Putamen (tissue), 1 donor: ENCODE measurements at places on chromosomes 13 and 19.
A peak's percentile ranks its signal among the peaks of the same experiment; 100 is the strongest.

DNA sequence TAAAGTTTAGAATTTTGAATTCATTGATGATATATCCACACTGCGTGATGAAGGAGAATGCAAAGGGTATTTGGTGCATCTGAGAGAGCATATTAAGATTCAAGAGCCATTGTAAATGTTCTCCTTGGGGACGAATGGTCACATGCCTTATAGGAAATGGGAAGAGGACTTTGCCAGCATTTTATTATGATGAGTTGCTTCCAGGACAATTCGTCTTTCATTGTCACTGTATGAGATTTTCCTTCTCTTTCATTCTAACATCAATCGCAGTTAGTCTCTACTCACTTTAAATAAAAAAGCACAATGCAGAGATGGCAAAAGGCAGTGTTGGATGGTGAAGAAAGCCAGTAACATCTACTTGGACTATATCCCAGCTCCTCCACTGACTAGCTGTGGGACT is 21.4 kb downstream of the WDFY2 start:
- no peak for DNase-seq

- no peak for DNase-seq
Measured at GRCh38 chr19:9799162-9799561, 19.7 kb downstream of the FBXL12 start.

- no peak for DNase-seq
Measured at GRCh38 chr19:31110336-31110735, 238.9 kb downstream of the TSHZ3 start.

DNA sequence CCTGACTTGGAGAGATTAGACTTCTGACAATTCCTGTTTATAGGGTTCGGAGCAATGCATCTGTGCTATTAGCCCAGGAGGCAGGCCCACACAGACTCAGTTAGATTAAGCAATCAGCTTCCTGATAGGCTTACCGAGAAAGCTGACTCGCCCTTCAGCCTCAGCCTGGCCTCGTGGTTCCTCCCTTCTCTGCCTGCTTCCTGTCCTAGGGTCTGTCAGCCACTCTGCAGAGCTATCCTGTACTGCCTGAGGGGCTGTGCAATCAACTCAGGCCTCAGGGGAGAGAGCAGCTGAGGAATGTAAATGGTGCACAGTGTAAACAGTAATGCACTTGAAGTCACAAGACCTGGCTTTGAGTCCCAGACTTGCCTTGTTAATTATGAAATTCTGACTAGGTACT is 30.7 kb downstream of the HTR2A start:
- DNase-seq: no peak

GRCh38 chr13:48985756-48986155 is 10.0 kb downstream of the FNDC3A start:
- no peak for DNase-seq

DNA sequence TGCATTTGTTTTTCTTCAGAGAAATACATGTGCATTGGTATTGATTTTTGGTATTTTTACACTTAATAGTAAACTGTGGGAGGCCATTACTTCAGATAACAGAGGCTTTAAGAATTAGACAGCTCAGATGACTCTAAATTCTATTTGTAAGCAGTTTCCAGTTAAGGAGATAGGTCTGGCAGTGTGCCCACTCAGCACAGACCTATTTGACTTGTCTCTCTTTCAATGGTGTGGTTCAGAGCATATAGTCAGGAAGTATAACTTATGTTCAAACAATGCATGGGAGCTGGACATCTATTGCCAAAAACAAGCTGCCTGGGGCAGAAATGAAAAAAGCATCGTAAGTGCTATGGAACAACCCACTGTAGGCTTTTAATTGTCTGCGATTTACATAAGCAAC is 370.7 kb downstream of the HS6ST3 start:
- no peak for DNase-seq

GRCh38 chr13:35723821-35724220 is 247.3 kb upstream of the MAB21L1 start:
- no peak for DNase-seq

GRCh38 chr13:31674051-31674450 is 65.3 kb upstream of the RXFP2 start:
- no peak for DNase-seq

DNA sequence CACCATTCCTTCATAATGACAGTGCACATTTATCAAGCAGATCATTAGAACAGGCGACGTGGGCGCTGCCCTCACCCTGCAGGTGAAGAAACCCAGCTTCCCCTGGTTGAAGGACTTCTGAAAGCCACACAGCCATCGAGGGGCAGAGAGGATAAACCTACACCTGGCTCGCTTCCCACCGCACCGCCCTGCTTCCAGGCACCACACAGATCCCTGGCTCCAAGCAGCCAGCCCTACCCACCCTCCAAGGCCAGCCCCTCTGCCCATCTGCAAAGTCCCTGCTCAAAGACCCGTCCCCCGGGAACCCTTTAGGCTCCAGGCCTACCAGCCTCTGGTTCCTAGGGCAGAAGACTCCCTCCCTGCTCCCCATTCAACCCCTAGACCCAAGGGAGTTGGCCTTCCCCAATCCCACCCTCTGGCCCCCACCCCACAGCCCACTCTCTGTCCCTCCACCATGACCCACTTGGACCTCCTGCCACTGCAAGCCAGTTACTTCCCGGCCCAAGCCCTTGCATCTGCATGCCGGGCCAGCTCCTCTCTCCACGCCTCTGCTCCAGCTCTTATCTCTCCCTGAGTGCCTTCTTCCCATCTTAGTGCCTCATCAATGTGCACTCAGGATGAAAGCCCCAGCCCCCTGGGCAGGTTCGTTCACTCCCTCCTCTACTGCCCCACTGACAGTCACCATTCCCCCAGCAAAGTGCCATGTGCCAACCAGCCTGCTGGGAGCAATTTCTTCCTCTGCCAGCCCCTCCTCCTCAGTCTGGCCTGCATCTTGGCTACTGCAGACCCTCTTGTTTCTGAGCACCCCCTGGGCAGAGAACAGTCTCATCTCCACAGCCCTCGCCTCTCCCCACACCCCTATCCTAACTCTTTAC is 28.0 kb downstream of the PEPD start:
- DNase-seq: no peak

- DNase-seq: no peak
Measured at GRCh38 chr13:98992355-98992754, 14.5 kb upstream of the DOCK9 start.

GRCh38 chr13:101455863-101456262 is 3.4 kb downstream of the ITGBL1 start:
- DNase-seq: no peak

- peak; percentile 47 for DNase-seq
Measured at GRCh38 chr19:54209058-54209810, 8.6 kb downstream of the RPS9 start.

GRCh38 chr19:15200553-15201364 is at the start of gene NOTCH3:
NOTCH3 (minus strand) TSS chr19:15200995; CDS start chr19:15200905, 90 bp downstream.
- DNase-seq: no peak

DNA sequence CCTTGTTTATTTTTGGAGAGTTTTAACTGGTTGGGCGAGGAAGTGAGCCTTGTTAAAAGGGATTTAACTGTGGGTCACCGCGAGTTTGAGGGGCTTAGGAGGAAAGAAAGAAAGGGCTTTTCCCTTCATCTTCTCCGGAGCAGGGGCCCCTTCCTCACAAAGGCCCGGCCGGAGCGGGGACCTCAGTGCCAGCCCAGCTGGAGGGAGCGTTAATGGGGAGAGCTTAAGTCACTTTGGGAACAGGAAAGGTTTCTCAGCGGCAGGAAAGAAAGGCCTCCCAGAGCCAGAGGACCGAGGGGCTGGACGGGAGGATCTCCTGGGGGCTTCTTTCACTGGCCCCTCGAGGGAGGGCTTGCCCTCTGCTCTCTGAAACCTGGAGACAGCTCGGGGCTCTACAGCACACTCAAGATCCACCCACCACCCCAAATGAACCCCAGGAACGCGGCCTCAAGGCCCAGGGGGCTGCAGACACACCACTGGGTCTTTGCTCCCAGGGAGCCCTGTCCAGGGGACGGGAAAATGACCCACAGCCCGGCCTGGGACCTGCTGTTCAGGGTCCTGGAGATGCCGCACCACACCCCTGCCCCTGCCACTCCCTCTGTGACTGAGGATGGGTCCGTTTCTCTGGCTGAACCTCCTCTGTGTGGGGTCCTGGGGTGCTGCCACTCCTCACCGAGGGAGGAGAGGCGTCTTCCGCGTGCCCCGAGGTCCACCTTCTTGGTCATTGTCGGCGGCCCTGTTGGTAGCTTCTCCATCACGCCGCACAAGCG is 128.3 kb downstream of the URI1 start:
- no peak for DNase-seq

- DNase-seq: no peak
Measured at GRCh38 chr13:98474761-98475160, 102.1 kb downstream of the STK24 start.

- no peak for DNase-seq
Measured at GRCh38 chr19:31220540-31220939, 128.7 kb downstream of the TSHZ3 start.

DNA sequence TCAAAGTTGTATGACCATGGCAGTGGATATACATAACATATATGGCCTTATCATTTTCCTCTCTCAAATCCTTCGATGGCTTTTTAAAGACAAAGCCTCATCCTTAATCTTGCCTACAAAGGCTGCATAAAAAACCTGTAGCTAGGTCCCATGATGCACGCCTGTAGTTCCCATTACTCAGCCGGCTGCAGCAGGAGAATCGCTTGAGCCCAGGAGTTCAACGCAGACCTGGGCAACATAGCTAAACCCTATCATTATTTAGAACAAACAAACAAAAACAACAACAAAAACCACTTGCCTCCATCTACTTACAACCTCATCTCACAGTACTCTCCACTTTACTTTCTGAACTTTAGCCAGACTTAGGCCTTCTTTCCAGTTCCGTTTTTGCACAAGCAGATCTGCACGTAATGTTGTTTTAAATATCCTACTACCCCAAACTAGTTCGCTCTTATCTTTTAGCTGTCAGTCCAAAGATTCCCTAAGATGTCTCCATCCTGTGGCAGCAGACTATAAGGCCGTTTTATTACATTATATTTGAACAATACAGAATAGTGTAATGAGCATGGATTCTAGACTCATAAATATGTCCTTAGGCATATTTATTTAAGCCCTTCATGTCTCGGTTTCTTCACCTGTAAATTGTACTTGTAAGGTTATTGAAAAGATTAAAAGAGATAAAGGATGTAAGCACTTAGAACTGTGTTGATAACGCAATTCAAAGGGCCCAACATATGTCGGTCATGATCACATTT is 969 bp upstream of the POMP start:
- DNase-seq: no peak

DNA sequence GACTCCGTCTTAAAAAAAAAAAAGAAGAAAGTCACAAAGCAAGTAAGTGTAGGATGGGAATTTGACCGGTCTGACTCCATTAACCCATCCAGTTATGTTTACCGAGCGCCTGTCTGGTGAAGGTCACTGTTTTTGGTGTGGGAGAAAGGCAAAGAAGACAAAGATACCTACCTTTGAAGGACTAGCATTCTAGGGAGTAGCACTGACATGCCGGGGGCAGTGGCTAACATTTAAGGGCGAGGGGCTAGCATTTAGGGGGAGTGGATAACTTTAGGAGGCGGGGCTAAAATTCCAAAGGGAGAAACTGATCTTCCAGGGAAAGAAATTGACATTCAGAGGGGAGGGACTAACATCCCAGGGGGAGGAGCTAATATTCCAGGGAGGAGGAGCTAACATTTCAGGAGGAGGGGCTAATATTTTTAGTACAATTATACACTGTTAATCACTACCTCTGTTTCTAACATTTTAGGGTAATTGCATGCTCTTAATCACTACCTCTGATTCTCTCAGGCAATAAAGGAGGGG is 8.7 kb downstream of the GPR32 start:
- no peak for DNase-seq

DNA sequence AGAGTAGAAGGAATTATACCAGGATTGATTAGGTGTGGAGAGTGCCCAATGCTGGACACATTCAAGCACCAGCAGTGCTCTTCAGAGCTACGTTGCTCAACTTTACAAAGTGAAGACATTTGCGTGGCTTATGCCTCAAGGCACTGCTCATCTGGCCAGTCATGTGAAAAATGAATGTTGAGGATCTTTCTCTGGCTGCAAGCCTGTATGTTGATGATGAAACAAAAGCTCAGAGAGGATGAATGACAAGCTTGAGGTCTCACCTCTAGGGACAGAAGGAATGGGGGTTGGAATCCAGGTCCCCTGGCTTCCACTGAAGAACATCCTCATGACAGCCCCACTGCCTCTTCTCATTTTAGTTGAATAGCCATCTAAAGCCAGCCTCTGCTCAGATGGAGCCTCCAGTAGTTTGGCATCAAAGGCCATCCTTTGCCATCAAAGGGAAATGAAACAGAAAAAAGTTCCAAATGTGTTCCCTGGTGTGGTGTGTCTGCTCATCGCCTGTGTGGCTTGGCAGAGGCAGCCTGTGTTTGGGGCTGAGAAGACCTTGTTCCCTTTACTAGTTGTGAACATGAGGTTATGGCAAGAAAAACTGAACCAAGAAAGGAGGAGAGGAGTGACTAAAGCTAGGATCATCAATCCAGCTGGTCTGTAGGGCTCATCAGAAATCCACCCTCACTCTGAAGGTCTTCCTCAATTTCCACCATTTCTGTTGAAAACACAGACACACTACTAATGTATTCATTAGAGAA is 114.0 kb upstream of the KL start:
- no peak for DNase-seq

DNA sequence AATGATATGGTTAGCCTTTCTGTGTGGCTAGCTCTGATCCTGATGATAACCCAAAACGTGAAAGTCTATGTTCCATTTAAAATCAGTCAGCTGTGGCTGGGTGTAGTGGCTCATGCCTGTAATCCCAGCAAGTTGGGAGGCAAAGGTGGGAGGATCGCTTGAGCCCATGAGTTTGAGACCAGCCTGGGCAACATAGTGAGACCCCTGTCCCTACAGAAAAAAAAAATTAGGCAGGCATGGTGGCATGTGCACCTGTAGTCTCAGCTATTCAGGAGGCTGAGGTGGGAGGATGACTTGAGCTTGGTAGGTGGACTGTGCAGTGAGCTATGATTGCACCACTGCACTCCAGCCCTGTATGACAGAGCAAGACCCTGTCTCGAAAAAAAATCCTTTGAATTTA is 1.1 kb upstream of the EID2B start:
- no peak for DNase-seq

GRCh38 chr19:46603752-46604231 is 2.7 kb downstream of the CALM3 start:
- no peak for DNase-seq

DNA sequence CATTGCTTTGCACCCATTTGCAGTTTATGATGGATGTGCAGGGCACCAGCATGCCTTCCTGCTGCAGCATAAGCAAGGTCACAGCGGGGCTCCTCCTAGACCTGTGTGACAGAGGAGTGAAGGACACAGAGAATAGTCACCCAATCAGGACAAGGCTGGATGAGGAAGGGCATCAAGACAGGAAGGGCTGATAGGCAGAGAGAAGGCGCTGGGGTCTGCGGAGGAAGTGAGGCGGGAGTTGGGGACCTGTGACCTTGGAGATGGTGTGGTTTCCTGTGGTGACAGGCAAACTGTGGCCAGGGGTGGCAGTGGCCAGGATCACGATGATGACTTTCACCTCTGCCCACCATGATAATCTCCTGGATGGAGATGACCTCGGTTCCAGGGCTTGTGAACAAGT is 16.4 kb upstream of the KCTD15 start:
- no peak for DNase-seq

- DNase-seq: no peak
Measured at GRCh38 chr13:30125422-30126073, 181.8 kb downstream of the KATNAL1 start.

GRCh38 chr19:19531951-19532805 is 3.5 kb downstream of the YJEFN3 start:
- DNase-seq: peak; percentile 64
